ENCODE measurements at places on chromosomes 5 and 9.

DNA sequence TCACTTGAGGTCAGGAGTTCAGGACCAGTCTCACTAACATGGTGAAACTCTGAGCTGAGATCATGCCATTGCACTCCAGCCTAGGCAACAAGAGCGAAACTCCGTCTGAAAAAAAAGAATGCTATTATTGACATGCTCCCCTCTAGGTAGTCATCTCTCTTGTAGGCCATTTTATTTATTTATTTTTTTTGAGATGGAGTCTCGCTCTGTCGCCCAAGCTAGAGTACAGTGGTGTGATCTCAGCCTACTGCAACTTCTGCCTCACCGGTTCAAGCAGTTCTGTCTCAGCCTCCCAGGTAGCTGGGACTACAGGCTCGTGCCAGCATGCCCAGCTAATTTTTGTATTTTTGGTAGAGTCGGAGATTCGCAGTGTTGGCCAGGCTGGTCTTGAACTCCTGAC is 20.6 kb upstream of the NIM1K start:
- no peak for DNase-seq

GRCh38 chr9:122346478-122347347 is 24.1 kb upstream of the PTGS1 start:
- no peak for DNase-seq

- no peak for DNase-seq
Observed at GRCh38 chr5:152864447-152864846, 459.4 kb upstream of the NMUR2 start.

DNA sequence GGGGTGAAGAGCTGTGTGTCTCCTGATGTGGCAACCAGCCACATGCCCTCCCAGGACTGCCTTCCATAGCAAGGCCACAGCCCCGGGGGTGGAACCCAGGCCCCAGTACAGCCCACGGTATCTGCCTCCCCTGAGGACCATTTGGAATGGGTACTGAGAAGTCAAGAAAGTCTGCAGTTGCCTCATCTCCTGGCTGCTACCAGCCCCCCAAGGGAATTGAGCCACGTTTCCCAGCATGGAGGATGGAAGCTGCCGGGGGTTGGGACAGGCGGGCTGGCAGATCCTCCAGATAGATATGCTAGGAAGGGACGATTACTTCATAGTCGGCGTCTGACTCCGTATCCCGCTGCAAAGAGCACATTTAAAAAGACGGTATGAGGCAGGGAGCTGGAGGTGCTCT is 5.5 kb upstream of the DMRT2 start:
- DNase-seq, result no peak

DNA sequence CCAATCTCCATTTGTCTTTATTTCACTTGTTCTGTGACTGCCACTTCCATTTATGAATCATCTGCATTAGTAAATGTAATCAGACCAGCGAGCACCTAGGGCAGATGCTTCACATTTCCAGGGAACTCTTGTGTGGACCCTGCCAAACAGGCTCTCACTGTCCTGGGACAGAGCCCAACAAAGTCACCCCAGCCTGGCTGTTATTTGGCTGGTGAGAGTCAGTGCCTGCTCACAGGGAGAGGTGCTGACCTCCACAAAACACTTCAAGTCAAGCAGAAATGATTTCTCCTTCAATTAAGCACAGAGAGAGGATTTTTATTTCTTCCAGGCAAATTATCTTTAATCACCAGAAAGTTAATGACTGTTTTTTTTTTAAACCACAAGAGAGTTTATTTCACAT is 568.0 kb downstream of the MTRR start:
- no peak for DNase-seq

DNA sequence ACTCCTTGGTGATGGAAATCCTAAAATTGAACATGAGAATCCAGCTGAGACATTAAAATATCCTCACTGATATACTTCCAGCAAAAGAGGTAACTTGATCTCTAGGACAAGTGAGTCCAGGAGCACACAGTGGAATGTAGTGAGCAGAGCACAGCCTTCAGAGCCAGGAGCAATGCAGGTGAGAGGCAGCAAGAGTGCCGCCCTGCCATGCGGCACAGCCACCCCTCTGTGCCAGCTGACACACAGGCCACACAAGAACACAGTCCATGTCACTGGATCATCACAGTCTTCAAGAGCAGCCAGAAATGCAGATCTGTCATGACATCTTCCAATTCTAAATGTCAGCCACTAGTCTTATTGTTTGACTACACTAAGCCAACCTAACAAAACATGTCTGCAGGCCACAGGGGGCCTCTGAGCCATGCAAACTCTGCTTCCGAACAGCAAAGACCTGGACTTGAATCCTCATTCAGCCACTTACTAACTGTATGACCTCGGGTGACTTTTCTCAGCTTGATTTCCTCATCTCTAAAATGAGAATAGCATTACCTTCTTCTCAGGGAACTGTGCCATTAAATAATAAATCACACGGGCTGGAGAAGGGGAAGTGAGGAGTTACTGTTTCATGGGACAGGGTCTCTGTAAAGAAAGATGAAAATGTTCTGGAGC is 47.0 kb downstream of the CCDC125 start:
- no peak for DNase-seq

- DNase-seq, result no peak
Observed at GRCh38 chr9:34556949-34557348, 32.6 kb downstream of the CNTFR start.

DNA sequence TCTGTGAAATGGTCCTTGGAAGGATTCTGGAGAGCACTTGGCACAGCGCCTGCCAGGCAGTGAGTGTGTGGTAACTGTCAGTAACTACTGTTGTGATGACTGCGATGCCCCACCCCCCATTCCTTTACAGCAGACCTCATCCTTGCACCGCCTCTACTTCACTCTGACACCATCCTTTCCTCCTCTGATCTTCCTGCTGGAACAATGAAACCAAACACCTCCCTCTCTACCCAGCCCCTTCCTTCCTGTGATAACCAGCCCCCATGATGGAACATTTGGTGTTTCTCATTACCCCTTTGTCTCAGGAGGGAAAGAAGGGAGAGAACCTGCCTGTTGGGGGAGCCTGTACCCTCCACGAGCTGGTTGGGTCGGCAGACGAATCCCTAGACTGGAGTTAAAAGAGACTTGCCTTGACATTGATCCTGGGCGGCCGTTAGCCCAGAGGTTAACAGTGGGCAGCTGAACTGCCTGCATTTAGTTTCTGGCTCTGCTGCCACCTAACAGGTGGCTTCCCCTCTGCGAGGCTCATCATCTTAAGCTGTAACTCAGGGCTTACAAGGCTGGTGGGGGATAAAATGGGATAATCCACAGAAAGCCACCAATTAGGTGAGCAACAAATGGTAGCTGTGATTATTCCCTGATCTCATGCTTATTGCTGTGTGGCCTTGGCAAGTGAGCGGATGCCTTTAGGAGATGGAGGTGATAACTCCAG is 34.2 kb upstream of the GRPEL2 start:
- no peak for DNase-seq

DNA sequence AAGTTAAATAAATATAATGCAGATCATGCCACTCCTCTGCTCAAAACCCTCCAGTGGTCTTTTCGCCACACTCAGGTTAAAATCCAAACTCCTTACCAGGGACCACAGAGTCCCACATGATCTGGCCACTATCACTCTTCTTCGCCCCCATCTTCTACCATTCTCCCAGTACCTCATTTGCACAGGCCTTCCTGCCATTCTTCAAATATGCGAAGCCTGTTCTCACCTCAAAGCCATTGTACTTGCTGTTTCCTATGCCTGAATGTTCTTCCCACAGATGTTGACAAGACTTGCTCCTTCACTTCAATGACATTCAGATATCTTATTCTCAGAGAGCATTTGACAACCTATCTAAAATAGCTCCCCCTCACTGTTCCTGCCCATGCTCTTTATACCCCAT is 10.9 kb downstream of the TEX10 start:
- DNase-seq, result no peak

GRCh38 chr5:88818296-88818695 is 64.7 kb downstream of the MEF2C start:
- DNase-seq, result no peak

DNA sequence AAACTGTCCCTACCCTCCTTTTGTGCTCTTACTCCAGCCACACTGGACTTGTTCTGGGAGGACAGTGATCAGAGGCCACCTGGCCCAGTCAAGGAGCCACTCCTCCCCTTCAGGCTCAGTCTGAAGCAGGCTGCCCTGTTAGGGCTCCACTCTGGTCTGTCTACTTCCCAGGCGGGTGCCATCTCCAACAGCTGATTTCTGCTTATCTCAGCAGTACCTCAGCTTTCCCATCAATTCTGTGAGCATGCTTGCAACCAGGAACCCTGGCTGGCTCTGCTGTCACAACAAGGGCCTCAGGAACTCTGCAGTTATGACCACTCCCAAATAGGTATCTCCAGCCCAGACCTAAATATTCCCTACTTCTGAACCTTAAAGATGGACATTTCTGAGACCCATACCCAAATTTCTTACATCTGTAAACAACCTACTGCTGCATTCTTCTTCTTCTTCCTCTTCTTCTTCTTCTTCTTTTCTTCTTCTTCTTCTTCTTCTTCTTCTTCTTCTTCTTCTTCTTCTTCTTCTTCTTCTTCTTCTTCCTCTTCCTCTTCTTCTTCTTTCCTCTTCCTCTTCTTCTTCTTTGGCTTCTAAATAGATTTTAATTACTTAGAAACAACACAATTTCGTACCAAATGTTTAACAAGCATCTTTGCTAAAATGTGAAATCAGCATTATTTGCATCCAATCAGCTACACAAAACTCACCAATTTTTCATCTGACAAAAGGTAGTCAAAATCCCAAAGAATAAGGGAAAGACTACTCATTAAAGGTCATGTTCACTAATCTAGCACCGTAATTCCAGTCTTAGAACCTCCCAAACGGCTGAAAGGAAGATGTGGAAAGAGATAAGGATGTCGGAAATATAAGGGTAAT is 13.6 kb upstream of the SLC22A4 start:
- DNase-seq, result no peak

- DNase-seq, result no peak
Observed at GRCh38 chr5:103561685-103562452, 720 bp downstream of the NUDT12 start.

- DNase-seq, result no peak
Observed at GRCh38 chr5:139636207-139636792, 11.8 kb upstream of the CXXC5 start.

GRCh38 chr5:16763211-16763610 is 146.4 kb upstream of the RETREG1 start:
- no peak for DNase-seq

DNA sequence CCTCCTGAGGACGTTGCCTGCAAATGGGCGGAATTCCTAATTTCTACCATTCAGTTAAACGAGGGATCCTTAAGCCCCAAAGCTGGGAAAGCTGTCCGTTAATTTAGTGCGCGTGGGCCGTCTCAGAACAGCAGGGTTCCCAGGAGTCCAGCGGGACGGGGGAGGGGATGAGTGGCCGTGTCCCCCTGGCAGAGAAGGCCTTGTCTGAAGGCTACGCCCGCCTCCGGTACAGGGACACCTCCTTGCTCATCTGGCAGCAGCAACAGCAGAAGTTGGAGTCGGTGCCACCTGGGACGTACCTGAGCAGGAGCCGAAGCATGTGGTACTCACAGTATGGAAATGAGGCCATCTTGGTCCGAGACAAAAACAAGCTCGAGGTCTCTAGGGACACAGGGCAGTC is 1.3 kb downstream of the BRD3OS start:
- DNase-seq, result no peak

DNA sequence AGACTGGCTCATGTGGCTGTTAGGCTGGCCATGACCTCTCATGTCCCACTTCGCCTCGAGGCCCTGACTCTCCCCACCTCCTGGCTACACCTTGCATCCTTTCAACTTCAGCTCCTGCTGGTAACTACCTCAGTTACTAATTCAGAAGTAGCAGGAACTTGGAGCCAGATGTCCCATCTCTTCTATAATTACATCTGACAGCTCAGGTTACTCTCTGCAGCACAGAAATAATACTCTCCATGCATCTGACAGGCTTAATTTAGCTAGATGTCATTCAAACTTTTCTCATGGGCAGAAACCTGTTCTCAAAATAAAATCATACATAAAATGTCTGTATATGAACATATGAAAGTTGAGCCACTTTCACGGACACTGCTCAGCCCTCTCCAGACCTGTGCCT is 92.2 kb upstream of the IL33 start:
- DNase-seq, result no peak

DNA sequence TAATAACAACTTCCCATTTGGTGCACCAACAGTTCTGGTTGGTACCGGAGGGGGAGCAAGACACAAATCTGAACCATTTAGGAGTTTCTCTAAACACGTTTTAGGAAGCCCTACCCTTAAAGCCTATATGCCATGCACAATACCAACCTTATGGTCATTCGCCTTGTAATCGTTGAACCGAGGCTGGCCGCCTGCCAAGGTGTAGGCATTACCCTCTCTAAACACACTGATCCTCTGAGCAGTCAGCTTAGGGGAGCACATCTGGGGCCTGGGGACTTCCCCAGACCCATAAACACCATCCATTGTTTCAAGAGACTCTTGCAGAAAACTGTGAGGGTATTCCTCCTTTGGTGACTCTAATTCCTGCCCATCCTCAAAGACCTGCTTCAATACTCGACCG is 328 bp downstream of the GRXCR2 start:
- DNase-seq, result no peak

DNA sequence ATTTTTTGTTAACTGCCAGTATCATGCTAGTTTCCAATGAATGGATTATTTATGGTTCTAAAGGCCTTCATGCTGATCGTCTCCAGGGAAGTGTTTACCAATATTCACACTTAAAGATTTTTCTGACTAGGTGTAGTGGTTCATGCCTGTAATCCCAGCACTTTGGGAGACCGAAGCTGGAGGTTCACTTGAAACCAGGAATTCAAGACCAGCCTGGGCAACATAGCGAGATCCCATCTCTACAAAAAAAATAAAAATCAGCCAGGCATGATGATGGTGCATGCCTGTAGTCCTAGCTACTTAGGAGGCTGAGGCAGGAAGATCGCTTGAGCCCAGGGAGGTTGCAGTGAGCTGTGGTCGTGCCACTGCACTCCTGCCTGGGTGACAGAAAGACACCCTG is 43.5 kb downstream of the FAM13B start:
- no peak for DNase-seq

GRCh38 chr5:17663182-17663581 is 28.9 kb downstream of the TAF11L14 start:
- DNase-seq, result no peak

- DNase-seq, result no peak
Observed at GRCh38 chr5:129125819-129126218, 31.3 kb downstream of the ISOC1 start.

DNA sequence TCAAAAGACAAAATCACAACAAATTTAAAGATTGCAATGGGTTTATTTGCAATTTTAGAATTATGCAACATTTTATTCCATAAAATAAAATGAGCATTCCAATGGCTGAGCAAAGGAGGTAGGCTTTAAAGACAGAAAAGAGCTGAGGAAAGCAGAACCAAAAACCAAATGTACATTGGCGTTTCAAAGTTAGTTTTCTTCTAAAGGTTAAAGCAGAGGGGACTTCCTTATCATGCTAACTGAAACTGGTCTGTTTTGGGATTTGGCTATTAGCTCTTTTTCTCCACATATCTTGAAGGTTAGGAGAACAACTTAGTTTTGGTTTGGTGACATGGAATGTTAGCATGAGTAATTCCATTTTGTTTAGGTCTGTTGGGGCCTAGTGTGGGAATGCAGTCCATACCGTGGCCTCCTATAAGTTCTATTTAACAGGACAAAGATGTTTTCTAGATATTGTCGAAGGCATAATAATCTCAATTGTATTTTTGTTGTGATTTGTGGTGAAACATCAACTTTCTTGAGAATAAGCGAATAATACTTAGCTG is 20.3 kb downstream of the DCP2 start:
- DNase-seq, result no peak

Measured in NT2/D1 (cell line).